ENCODE measurements at places on chromosomes 6 and 20.

- no peak for DNase-seq
Observed at GRCh38 chr6:131013495-131013894, 49.5 kb downstream of the EPB41L2 start.

DNA sequence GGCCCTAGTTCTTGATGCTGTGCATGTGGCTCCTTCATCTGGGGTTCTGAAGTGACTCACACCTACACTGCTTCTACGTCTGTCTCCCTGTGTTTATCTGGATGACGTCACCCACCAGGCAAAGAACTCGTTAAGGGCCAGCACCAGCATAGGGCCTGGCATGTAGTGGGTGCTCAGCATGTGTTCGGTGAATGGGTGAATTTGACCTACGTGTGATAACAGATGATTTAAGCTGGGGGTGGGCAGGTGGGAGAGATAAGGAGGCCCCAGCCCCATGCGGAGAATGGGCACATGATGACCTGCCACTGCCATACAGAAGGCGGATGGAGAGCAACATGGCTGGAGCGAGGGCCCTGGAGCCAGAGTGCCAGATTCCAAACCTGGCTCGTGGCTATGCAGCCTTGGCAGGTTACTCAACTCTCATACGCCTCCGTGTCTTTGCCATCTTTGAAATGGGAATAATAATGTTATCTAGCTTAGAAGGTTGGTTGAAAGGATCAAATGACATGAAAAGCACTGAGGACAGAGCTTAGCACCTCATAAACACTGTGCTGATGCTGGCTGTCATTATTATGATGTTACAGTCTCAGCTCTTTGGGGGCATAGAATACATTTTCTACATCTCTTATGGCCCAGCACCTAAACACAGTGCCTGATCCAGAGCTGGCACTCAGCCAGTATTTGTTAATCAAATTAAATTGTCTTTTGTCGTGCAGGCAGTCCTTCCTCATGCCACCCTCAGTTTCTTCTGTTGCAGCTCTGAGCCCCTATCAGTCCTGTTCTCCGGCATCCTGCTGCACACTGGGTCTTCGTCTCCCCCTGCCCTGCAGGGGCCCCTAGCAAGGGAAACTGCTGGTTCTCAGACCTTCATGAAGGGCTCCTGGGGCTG is 39.6 kb downstream of the VEGFA start:
- no peak for DNase-seq

GRCh38 chr6:15606347-15606746 is 56.5 kb downstream of the DTNBP1 start:
- DNase-seq, result no peak

- no peak for DNase-seq
Observed at GRCh38 chr6:43819958-43820357, 49.9 kb downstream of the VEGFA start.

- DNase-seq, result no peak
Observed at GRCh38 chr6:110307368-110307767, 50.8 kb downstream of the METTL24 start.

- DNase-seq, result no peak
Observed at GRCh38 chr6:108031968-108032367, 42.6 kb downstream of the OSTM1 start.

DNA sequence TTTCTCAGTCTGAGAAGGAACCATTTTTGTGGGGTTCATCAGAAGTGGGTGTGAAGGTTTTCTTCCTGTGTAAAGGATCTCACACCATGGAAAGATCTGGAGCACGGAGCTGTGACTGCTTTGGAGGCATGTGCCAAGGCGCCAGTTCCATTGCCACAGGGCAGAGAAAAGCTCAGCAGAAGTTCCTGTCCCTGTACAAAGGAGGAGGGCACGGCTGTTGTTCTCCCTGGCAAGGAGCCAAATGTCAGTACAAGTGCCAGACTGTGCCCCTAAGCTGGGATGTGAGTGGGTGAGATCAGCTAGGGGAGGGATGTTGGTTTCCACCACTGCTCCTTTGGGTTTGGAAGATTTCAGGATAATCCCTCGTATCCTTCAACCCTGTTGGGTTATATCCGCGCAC is 117.3 kb downstream of the CRYBG1 start:
- DNase-seq, result no peak

DNA sequence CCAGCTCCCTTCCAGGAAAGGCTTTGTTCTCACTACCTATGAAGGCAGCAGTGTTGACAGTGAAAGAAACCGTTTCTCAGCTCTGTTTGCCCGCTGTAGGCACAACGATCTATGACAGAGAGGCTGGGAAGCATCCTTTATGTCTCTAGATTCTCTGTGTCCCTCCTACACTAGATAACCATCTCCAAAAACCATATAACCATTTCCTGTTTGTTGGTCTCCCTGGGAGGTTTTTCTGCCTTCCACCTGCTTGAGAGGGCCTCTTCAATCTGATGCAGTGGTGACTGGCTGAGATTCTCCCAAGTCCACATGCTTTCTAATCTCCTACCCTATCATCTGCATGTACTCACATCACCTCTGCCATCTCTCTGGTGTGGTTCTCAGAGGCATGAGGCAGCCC is 32.0 kb upstream of the TMEM217 start:
- DNase-seq, result no peak
